ENCODE measurements at places on chromosomes 3 and 15.

DNA sequence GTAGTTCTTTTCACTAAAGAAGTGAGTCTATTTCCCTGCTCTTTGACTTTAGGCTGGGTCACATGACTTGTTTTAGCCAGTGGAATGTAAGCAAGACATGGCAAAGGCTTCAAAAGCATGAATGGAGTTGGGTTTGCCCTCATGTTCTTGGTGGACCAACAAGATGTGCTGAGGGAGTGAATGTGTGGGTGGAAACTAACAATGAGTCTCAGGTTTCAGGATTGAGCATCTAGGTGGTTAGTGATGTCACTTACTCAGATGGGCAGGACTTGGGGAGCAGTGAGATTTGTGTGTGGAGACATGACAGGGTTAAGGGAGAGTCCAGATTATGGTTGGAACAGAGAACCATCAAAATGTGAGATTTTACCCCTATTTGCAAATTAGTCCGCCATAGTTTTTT lies 181.4 kb upstream of the UBE2E1 start:
- no peak for DNase-seq

DNA sequence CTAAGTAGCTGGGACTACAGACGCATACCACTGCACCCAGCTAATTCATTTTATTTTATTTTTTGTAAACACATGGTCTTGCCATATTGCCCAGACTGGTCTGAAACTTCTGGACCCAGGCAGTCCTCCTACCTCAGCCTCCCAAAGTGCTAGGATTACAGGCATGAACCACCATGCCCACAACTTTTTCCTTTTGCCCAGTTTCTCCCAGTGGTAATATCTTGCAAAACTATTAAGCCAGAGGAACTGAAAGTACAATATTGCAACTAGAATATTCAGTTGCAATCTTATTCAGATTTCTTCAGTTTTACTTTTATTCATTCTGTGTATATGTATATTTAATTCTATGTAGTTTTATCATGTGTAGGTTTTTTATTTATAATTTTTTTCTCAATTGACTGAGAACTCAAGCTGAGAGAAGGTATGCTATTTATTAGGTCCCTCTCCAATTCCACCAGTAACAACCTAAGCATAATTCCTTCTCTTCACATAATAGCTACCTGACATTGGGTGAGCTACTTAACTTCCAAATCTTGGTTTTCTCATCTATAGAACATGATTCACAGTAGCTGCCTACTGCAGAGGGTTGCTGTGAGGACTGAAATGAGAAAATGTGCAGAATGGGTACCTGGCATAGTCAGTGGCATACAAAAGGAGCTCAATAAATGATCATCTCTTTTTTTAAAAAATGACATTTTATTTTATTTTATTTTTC lies 30.8 kb downstream of the KLHL18 start:
- no peak for DNase-seq

DNA sequence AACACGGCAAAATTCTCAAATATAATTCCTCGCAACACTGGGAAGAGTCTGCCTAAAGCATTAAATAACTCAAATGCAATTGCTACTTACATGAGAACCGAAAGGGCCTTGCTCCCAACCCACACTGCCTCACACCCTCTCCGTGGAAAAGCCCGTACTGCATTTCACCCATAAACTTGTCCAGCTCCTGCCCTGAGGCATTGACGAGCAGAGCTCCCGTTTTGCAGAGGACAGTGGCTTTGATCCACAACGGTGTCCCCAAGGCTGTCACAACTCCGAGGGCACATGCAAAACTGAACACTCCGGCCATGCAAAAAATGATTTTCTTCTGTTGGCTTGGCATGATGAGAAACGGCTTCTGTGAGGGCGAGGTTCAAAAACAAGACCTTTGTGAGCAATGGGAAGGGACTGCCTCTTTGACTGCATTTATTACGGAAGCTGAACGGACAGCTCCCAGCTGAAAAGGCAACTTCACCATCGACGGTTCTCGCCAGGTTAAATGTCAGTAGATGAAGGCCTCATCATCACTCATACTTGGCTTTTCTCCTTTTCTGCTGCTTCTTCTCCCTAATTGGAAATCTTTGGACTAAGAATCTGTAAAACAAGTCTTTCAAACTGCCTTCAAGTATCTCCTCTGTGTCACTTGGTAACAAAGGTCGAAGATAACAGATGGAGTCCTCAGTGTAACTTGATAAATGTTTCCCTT lies at the start of gene CLRN1:
CLRN1 (minus strand) TSS at position 362 of the 706 bp plus-strand sequence; CDS start at position 343, 19 bp downstream.
- no peak for DNase-seq

DNA sequence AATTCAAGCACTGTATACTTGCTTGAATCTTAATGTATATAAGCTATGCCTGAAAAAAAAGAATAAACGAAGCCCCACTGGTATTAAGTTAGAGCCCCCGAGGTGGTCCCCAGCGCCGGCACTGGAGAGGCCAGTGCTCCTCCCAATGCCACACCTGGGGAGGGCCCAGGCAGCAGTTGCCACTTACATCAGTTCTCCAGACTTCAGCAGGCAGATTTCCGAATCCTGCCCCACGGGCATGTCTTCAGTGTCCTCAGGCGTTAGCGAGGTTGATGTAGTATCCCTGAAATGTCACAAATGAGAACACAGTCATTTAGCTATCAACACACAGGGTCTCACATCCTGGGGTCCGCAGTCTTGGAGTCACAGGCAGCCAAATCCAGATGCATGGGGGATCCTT lies 7.0 kb upstream of the CXCR6 start:
- DNase-seq, result no peak

DNA sequence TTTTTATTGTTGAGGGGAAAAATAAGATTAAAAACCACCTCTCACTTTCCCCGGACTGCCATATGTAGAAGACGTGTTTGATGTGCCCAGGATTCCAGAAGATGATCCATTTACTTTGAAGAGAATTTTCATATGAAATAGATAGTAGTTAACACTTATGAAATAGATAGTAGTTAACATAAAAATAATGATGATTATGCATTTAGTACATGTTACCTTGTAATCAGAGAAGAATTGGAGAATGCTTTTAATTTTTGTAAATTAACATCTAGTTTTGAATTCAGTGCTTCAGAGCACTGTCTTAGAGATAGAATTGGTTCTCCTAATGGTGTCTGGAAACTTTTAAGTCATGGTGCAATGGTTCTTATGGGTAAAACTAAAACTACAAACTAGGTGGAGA lies 46.1 kb upstream of the CRTC3 start:
- DNase-seq, result no peak

Measured in amygdala (tissue), 56 donors.